Fibroblast of the conjunctiva (primary cell): ENCODE measurements at places on chromosomes 12 and 14.

DNA sequence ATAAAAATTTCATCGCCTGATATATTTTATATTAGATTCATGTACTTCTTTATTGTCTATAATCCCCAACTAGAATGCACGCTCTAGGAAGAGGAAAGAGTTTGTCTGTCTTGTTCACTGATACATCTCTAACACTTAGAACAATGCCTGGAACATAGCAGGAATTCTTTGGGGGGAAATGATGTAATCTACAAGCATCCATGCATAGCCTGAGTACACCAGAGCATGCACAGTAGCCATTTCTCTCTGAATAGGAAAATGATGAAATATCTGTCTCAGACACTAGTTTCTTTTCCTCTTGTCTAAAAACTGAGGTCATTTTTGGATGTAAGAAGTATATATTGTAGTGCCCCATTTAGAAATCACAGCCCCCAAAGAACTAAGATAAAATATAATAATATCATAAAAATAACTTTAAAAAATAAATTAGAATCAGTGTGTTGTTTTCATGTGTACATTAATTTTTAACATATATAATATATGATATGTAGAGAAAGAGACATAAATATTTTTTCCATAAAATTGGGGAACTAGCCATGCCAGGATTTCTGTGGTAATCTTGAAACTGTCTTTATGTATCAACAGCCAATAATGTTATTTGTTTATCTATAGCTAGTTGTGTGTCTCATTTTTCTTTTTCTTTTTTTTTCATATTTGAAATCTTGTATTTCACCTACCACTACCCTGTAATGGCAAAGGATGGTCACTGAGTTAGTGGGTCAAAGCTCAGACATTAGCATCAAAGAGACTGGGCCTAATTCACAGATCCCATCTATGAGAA lies 155.6 kb upstream of the TMCC3 start:
- DNase-seq: peak; percentile 34

DNA sequence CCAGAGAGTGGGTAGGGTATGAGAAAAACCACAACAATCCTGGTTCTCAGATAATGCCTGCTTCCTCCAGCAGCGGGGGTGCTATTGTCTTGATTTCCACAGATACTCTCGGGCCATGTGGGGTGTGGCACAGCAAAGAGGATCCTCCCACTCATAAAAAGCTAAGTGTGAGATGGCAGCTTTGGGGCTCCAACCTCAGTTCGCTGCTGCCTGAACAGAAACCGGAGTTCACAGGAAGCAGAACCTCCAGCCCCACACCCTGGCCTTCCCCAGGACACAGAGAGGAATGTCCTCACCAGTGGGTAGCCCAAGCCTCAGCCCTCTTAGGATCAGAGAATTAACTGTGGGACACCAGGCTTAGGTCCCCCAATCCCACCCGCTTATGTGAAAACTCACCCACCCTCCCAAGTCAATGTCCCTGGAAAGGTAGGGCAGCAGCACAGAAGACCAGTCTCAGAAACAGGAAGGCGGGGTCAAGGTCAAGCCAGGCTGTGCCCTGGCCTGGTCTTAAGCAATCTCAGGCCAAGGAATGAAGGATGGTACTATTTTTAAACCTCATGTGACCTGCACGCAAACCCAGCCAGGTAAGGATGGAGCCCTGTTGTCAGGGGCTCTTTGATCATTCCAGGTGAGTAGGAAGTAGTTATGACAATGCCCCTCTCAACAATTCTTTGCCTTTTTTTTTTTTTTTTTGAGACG lies 9.0 kb downstream of the KCTD10 start:
- DNase-seq: no peak

GRCh38 chr14:28023853-28024252 lies 742.7 kb upstream of the FOXG1 start:
- DNase-seq: no peak

- DNase-seq: no peak
These were observed 160.1 kb downstream of the BRMS1L start for GRCh38 chr14:35986219-35986573.

DNA sequence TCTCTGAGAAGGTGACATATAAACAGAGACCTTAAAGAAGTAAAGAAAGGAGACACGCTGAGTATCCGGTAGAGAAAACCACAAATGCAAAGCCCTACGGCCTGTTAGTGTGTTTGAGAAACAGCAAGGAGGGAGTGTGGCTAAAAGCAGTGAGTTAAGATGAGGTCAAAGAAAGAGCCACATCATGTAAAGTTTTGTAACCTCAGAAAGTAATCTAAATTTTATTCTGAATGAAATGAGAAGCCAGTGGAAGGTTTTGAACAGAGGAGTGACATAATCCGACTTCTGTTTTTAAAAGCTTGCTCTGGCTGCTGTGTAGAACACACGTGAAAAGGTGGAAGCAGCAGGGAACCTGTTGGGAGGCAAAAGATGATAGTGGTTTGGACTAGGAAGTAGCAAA lies 32.6 kb downstream of the PPP2R5E start:
- DNase-seq: no peak

DNA sequence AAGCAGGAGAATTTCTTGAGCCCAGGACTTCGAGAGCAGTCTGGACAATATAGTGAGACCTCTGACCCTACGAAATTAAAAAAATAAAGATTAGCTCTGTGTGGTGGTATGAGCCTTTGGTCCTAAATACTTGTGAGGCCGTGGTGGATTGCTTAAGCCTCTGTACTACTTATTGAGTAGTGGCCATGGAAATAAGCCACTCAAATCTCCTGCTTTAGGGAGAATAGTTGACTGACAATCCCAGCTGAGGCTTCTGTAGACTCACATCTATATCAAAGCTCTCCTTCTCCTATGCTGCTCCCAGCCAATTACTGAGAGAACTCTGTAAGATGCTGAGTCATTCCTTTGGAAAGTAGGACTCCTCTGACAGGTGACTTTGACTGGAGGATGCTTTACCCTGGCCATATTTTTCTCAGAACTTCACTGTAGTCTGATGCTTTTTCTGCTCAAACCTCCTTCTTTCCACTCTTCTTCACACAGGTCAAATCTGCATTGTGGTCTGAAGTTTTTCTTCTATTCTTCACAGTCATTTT lies 420.2 kb downstream of the SLC6A15 start:
- no peak for DNase-seq

DNA sequence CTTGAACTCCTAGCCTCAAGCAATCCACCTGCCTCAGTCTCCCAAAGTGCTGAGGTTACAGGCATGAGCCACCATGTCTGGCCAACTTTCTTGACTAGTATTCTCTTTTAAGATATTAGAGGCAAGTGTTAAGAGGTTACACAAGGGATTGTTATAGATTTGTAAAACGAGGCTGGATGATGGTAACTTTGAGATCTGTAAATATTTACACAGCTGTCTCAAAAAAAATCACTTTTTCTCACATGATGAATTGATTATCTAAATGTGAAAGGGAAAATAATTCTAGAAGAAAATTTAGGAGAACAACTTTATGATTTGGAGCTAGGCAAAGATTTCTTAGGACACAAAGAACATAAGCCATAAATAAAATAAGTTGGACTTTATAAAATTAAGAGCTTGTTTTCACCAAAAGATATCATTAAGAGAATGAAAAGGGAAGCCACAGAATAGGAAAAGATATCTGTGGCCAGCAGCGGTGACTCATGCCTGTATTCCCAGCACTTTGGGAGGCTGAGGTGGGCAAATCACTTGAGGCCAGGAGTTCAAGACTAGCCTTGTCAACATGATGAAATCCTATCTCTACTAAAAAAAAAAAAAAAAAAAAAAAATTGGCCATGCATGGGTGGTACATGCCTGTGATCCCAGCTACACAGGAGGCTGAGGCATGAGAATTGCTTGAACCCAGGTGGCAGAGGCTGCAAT lies 77.4 kb downstream of the BBS10 start:
- DNase-seq: no peak

DNA sequence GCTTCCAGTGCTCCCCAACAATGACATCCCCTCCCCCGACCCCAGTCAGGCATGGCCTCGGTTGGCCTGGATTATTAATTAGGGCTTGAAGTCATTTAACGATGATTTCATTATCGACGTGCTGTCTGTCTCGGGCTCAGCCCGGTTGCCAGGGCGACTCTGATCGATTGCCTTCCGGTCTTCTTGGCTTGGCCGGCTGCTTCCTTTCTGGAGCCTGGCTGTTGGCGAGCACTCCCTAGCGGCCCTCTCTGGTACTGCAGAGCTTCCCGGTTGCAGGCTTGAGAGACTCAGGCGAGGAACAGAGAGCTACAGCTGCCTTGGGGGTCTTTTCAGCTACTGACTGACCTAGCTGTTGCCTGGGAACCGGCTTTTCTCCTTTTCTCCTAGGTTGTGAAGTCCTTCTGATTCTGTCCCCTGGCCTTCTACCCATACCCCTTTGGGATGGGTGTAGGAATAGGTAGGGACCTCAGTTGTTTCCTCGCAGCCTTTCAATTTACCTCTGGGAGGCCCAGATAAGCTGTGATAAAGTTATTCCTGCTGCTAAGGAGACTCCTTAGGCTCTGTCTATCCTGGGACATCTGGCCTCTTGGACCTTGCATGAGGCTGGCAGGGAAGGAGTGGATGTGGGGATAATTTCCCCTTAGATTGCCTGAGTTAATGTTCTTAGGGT lies 5.5 kb upstream of the CISTR start:
- DNase-seq: peak; percentile 36

DNA sequence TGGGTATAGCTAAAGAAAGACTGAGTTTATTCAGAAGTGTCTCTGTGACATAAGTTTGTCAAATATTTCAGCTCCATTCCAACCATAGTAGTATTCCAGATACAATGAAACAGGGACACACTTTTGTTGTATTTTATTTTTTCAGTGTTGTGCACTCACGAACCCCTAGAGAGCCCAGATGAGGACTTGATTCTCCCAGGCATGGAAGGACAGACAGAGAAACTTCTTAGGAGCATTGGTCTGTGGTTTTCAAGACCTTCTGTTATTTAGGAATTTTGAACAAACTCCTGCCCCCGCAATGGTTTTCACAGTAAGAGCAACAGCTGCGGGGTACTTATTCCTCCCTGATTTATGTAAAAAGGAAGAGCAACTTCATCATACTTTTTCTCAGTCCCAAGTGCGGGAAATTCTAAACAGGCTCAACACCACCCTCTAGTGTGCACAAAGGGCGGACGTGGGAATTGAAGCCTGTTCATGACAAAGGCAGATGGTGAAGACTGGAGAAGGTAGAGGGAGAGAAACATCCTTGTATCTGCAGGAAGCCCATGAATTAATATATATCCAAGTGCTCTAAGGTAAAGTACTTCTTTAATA lies 147.6 kb downstream of the PAH start:
- peak; percentile 28 for DNase-seq

- no peak for DNase-seq
These were observed 38.8 kb downstream of the NOPCHAP1 start for GRCh38 chr12:105024928-105025327.

DNA sequence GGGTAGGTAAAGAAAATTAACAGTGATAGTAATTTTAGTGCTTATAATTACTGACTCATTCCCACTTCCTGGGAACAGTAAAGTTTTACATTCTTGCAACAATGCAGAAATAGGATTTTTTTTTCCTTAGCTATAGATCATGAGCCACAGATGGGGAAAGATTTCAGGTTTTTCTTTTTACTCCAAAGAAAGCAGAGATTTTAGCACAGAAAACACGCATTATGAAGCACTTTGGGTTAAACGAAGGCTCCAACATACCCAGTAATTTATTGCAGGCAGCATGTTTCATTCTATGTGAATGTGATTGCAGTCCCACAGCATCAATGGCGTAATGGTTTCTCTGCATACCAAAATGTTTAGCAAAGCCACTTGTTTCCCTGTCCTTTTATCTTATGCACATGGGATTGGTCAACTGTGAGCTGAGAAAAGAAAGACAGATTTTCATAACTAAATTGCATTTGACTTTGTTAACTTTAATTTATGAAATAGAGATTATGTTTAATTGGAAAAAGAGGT lies 124.6 kb upstream of the E2F7 start:
- peak; percentile 87 for DNase-seq

- no peak for DNase-seq
These were observed 390 bp downstream of the JKAMP start for GRCh38 chr14:59484639-59485175.

GRCh38 chr12:115046805-115047204 lies 362.8 kb upstream of the TBX3 start:
- no peak for DNase-seq

DNA sequence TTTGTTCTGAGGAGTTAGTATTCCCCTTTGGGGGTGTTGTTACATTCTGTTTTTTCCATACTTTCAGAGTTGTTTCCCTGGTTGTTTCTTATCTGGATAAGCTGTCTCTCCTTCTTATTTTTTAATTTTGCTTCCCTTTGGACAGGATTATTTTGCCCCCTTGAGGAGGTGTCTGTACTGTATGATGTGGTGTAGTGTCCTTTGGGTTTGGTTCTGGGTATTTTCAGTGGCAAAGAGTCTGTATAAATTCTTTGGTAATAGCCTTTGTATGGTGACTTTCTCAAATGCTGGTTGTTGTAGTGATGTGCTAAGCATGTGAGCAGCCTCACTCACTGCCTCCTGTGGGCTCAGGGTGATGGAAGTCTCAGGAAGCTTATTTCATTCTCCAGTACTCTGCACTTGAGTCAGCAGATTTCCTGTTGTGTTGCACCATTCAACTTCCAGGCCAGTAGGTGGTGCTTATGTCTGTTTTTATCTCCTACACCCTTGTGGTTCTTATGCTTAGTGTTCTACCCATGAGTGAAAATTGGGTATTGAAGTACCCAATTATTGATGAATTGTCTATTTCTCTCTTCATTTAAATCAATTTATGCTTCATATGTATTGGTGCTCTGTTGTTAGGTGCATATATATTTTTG lies 103.3 kb upstream of the PMCH start:
- peak; percentile 6 for DNase-seq

GRCh38 chr12:109858764-109859163 lies 21.6 kb downstream of the GLTP start:
- DNase-seq: no peak

DNA sequence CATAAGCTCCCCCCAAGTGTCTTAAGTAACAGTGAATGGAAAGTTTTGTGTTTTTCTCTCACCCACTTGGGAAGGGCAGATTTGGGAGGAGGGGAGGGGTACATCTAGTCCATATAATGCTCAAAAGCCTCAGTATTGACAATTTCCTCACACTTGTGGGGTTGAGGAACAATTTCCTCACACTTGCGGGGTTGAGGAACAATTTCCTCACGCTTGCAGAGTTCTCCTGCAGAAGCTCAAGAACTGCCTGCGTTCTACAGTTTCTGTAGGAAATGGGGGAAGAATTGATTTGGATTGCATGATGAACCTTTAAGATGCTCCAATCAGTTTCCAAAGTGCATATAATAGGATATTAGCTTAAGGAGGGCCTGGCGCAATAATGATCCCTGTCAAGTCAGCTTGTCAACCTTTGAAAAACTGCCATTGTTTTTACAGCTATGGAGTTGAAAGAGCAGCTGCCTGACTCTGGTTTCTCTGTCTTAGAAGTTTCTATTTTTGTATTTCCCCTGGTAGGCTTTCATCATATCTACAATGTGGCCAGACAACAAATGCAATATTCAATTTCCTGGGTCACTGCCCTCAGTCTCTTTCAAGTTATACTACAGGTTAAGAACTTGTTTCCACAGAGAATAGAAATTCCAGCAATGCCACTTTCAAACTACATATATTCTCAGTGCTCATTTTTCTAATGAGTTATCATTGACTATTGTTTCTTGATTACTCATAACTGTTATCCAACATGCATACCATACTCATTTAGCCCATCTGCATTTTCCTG lies 66.5 kb downstream of the PLEKHG7 start:
- DNase-seq: no peak

GRCh38 chr12:103997286-103997900 lies 31.7 kb downstream of the TDG start:
- no peak for DNase-seq
